Stimulated activated CD4-positive, alpha-beta T cell treated with anti-CD3 and anti-CD28 coated beads, Interleukin-12 subunit alpha, Interleukin-12 subunit beta, amount 100 ng/mL, for 48 hours (primary cell): ENCODE measurements at places on chromosomes 1 and 21.
A peak's percentile ranks its signal among the peaks of the same experiment; 100 is the strongest.

DNA sequence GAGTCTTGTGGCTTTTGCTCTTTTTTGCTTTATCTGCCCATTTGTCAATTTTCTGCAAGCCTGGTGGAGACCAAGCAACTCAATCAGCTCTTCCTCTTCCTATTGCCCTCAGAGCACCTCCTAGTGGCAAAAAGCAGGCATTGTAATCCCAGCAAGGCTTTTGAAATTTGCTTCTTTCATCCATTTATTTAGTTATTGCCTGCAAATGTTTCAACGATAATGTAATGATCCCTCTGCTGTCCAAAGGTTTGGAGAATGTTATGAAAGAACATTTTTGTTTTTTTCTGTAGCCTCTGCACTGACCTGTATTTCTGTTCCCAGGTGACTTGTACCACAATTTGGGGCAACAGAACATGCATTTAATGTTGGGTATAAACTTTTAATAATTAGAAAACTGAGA lies 127.8 kb downstream of the GABPA start:
- peak; percentile 5 for DNase-seq

GRCh38 chr1:8161546-8162105 lies 135.5 kb upstream of the ERRFI1 start:
- DNase-seq, result no peak

GRCh38 chr1:117657031-117657430 lies 51.2 kb downstream of the TENT5C start:
- no peak for DNase-seq

DNA sequence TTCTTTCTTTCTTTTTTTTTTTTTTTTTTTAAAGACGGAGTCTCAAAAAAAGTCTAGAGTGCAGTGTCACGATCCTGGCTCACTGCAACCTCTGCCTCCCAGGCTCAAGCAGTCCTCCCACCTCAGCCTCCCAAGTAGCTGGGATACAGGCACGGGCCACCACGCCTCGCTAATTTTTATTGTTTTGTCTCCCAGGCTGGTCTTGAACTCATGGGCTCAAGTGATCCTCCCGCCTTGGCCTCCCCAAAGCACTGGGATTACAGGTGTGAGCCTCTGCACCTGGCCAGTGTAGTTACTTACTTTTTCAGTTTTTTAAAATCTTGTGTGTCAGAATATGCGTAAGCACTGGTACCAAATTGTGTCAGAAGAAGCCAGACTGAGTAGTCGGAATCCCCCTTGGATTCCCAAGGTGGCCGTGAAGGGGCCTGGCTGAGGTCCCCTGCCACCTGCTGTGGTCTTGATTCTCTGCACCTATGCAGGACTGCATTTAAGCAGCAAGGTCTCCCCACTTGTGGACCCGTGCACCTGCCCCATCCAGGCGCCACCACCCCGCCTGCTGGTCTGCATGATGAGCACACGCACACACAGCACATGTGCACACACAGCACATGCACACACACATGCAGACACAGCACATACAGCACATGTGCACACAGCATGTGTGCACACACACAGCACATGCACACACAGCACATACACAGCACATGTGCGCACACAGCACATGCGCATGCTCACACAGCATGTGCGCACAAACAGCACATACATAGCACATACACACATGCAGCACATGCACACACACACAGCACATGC lies 47.5 kb downstream of the PCNT start:
- no peak for DNase-seq

DNA sequence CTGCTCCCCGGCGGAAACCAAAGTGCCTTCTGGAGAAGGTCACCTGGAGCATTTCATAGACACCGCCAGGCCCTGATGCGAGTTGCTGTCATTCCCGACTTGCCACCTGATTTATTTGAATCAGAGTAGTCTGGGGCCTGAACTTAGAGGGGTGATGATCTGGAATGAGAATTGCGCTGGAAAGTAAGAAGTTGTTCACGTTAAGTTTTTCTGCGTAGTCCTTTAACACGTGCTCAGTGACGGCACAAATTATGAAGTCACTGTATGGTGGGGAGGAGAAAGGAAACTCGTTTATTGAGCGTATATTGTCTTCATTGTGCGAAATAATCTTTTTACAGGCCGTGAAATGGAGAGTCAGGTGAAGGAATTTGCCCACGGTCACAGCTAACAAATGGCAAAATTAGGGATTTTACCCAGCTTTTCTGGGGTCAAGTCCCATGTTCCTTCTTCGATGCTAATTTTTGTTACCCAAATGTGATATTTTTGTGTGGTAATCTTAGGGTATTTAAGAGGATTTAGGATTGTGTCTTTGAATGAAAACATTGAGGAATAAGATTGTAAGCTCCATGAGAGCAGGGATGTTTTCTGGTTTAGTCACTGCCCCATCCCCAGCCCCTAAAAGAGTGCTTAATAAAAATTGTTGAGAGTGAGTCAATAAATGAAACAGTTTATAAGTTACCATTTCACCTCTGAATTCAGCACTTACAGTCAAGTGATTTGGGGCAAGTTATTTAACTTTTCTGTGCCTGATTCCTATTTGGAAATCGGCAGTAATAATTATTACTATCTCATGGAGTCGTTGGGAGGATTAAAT lies 46.4 kb upstream of the NBL1 start:
- DNase-seq, result no peak
